Stimulated activated CD8-positive, alpha-beta memory T cell treated with anti-CD3 and anti-CD28 coated beads, Interleukin-4, amount 100 ng/mL, for 4 hours (primary cell): ENCODE measurements at places on chromosomes 2 and 18.

DNA sequence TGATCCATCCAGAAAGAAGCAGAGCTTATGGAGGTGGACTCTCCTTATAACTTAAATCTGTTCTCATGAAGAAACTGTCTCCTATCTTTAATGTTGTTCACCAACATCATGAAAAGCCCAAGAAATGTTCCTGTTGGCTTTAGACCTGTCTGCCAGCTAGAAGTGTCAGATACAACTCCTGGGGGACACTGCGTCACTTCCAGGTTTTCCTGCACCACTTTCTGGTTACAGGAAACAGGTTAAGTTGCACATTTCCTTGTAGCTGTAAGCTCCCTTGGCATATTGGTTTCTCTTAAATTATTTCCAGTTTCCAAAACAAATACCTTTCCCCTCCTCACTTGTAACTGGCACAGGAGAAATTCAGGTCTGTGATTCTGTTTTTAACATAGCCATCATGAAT is 2.9 kb downstream of the CEP68 start:
- no peak for DNase-seq

DNA sequence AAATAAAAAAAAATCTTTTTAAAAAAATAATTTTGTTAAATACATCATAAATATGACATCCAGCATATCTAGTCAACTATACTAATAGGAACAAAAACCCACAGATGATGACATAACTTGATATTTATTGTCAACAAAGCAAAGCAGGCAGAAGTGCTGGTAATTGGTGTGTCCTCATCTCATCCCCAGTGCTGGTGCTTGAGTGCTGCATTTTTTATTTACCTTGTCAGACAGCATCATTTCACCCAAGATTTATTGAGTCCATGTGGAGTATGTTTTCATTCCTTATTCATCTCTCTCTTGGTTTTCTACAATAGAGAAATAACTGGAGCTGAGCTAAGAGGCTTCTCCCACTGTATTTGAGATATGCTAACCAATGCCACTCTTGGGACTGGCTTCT is 191.6 kb upstream of the SLC14A2 start:
- DNase-seq: no peak

GRCh38 chr2:69305712-69306392 is 81.2 kb downstream of the GFPT1 start:
- DNase-seq: no peak

- DNase-seq: no peak
Observed at GRCh38 chr2:196294516-196294909, 123.1 kb upstream of the STK17B start.

GRCh38 chr2:173803449-173803848 is 161.7 kb downstream of the SP3 start:
- DNase-seq: no peak
